Kidney tubule cell (primary cell): ENCODE measurements at places on chromosomes 2 and 18.

DNA sequence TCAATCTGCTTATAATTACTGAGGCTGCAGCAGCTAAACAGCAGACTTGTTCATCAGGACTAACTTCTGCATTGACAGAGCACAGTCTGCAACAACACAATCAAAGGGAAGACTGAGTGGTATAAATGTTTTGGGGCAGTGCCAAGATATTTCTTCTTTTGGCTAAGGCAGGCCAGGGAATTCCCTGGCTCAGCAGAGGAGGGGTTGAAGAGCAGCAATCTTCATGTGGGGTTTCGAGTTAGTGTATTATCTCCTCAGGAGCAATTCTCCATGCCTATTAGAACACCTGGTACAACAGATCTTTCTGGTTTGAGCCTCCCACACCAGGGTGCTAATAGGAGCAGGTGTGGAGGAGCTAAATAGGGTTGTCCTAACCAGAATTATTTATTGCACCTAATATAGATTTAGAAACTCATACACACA is 103.0 kb upstream of the STK17B start:
- DNase-seq = peak; percentile 59

DNA sequence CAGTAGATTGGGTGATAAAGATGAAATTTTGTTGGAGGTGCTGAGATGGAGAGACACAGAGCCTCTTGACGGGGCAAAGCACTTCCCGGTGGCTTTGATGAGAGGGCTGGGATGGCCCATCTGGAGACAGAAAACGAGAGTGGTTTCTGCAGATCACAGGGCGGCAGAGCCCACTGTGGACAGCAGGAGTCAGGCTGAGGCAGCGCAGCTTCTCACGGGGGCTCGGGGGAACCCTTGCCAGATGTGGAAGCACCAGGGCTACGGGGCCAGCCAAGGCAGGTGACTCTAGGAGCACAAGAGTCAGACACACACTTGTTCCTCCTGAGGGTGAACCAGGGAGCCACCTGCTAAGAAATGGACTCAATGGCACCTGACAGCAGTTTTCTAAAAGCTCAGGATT is 78.5 kb downstream of the TPO start:
- no peak for DNase-seq

DNA sequence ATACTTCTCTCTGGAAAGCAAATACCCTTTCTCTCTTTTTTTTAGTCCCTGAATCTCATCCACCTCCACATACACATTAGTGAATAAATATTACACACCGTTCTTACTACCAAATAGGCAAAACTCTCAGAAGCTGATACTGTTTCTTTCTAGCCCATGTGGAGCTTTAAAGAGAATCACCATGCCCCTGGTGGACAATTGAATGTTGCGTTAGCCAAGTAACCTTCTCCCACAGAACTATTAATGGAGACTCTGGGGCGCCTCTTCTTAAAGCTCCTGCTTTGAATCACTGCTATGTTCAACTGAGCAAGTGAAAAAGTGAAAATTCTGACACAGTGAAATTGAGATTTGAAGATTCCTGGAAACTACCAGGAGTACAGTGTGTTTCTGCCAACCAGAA is 522.8 kb upstream of the CDH7 start:
- no peak for DNase-seq

- DNase-seq = no peak
Observed at GRCh38 chr2:148888003-148888501, 13.0 kb downstream of the KIF5C start.

DNA sequence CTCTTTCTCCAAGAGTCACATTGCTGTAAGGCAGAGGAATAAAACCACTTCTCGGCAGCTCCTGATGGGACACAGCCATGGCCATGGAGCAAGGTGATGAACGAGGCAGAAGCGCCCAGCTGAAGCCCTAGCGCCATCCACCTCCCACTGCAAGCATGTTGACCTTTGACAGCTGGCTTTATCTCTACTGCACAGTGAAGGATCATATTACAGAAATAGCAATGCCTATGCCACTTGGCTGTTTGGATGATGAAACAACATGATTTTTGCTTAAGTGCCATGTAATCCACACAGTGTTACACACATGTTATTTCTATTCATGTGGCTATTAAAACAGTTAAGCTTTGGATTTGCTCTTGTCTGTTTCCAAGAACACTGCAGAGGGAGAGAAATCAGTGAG is 167.7 kb downstream of the VAPA start:
- no peak for DNase-seq

- no peak for DNase-seq
Observed at GRCh38 chr2:24659862-24660261, 133.3 kb downstream of the PTRHD1 start.

GRCh38 chr2:35933031-35933430 is 422.5 kb upstream of the CRIM1 start:
- no peak for DNase-seq

DNA sequence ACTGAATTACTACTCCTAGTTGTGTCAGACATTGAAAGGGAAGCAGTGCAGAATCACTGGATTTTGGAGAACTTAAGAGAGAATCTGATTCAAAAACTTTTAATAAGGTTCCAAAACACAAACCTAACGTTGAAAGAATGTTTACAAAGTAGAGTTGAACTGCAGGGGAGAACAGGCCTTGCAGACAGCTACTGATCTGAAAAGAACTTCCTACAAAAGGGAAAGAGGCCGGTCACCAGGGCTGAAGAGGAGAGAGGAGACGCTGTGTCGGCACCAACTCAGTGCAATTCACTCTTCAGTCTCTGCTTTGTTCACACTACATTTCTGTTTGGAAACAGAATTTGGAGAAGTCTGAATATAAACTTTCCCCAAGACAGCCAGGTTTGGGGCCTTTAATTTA is 124.0 kb downstream of the GAREM1 start:
- DNase-seq = no peak

DNA sequence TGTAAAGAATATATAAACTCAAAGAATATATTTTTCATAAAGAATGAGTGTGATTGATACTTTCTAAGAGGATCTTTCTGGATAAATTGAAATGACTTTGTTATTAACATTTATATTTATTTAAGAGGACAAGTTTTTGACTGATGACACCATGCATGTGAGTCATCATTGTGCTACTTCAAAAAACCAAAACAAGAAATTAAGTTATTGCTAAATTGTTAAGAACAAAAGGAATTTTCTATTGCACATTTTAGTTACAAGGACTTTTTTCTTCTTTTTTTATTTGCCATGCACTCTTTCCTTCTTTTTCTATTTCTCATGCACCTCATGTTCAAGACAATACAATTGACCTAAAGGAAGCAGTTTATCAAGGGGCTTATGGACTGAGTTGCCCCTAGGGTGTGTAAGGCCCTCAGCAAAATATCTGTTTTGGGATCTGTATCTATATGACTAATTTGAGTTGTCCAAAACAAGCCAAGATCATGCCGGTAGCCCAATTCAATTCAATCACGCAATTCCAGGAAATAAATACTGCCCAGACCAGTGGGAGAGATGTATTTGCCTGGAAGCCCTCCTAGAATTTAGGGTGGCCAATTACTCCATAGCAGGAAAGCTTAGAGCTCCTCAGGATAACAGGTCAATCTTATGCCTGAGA is 654.3 kb downstream of the METTL4 start:
- peak; percentile 5 for DNase-seq

- no peak for DNase-seq
Observed at GRCh38 chr18:1906421-1906820, 664.9 kb downstream of the METTL4 start.

DNA sequence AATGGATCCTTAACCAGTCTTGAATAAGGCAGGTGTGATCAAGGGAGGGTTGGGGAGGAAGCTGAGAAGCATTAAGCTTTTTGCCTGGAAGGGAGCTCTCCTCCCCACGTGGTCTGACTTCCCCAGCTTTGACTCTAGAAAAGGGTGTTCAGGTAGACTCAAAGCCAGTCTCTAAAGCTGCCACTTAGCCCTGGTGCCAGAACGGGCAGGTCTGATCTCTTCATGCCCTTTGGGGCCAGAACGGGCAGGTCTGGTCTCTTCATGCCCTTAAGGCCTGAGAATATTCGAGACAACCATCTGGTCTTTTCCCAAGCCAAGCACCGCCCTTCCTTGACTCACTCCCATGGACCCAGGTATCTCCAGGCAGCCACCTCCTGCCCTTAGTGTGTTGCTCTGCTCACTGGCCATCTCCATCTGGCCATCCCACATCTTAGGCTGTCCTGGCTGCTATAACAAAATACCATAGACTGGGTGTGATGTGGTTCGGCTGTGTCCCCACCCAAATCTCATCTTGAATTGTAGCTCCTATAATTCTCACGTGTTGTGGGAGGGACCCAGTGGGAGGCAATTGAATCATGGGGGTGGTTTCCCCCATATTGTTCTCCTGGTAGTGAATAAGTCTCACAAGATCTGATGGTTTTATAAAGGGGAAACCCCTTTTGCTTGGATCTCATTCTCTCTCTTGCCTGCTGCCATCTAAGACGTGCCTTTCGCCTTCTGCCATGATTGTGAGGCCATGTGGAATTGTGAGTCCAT is 59.4 kb downstream of the SNORC start:
- DNase-seq = no peak

DNA sequence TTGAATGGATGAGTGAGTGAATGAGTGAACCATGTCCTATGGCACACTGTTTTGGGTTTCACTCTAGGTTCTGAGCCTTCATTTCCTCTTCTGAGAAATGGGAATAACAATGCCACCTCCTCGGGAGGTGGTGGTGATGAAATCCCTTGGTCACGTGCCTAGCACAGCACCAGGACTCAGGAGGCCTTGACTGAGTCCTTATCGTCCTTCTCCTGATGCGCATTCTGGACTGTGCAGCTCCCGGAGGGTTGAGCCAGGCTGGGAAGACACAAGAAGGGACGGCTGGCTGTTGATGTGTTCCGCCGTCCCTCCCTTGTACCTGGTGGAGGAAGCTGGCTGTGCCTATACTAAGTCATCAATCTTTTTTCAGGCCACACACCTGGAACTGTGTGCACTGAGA is 437.3 kb downstream of the ZNF521 start:
- no peak for DNase-seq

- no peak for DNase-seq
Observed at GRCh38 chr18:49681387-49681786, 119.5 kb downstream of the LIPG start.

GRCh38 chr2:178933493-178933892 is 116.4 kb downstream of the CCDC141 start:
- DNase-seq = no peak

DNA sequence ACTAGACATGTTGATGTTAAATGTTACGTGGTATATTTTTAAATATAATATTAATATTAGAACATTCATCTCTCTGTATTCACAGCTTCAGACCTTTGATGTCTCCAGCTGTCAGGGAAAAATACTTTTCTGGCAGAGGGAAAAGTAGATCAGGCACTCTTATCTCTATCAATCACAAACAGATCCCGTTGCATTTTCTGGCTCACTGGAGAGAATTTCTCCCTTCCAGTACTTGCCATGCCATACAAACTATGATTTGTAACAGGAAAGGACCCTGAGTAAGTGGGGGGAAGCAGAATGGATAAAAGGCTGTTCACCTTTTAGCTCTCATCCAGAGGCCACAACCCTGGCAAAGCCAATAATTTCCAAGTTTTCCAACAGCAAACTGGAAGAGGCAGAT is 158.0 kb downstream of the TCF4 start:
- DNase-seq = no peak

DNA sequence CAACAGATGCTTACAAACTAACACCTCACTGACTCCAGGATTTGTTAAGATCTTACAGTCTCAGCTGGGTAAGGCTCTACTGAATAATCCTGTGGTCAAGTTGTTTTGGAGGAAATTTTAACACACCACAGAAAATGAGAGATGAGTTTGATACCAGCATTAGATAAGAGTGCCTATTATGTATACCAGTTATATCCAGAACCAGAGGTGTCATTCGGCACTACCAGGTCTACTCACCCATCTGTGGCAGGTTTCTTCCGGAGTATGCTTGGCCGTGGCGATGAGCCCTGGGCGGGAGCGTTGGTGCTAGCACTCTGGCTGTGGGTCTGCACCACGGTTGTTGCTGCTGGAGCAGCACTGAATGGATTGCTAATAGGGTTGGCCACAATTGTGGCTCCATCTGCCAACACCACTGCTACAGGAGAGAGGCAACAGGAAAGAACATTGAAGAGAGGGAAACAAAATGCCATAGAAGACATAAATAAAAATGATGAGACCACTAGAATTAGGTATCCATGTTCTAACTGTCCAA is 41.2 kb downstream of the SAP130 start:
- DNase-seq = no peak

DNA sequence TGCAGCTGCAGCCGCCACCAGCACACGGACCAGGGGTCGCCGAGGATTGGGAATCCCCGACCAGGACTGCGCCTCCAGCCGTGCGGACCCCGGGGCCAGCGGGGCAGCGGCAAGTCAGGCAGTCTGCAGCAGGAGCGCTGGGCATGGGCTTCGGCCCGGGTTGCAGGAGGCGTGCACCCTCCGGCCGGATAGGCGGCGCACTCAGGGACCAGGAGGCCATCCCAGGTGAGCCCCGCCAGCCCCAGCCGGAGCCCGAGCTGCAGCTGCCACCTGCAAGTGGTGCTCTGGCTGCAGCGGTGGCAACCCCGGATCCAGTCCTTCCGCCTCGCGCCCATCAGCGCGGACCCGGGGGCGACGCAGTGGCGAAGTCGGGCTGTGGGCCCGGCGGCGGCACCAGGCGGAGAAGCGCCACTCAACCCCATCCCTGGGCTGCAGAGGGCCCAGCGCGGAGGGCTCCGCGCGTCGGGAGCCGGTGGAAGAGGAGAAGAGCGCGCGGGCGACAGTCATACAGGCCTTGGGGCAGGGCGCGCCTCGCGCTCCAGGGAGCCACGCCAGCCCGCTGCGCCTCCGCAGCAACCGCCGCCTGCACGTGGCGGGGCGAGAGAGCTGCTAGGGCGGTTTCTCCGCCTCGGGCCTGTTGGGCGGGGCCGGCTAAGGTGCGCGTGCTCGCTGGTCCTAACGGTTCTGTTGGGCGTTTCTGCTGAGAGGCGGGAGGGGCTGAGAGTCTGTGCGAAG is 73.8 kb downstream of the RPIA start:
- DNase-seq = peak; percentile 76

- DNase-seq = no peak
Observed at GRCh38 chr2:15625344-15626036, 33.8 kb downstream of the DDX1 start.

DNA sequence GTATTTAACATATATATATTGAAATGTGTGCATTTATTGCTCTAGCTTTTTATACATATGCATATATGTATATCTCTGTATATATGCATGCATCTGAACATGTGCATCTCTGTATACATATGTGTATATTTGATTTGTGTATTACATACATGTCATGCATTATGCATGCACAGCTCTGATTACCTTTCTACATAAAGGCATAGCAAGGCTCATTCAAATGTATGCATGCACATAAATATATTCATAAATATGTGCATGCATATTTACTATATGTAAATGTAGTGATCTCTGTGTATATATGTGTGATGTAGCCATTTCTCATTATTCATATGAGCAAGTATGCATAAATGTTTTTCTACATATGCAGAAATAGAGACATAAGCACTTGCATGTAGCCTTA is 64.6 kb downstream of the TRIB2 start:
- no peak for DNase-seq
